NCI-H2081 (cell line): ENCODE measurements at places on chromosomes 3 and 15.

GRCh38 chr3:140189976-140190375 lies 255.0 kb downstream of the CLSTN2 start:
- no peak for DNase-seq

GRCh38 chr15:71306538-71306937 lies 191.3 kb downstream of the THSD4 start:
- no peak for DNase-seq

DNA sequence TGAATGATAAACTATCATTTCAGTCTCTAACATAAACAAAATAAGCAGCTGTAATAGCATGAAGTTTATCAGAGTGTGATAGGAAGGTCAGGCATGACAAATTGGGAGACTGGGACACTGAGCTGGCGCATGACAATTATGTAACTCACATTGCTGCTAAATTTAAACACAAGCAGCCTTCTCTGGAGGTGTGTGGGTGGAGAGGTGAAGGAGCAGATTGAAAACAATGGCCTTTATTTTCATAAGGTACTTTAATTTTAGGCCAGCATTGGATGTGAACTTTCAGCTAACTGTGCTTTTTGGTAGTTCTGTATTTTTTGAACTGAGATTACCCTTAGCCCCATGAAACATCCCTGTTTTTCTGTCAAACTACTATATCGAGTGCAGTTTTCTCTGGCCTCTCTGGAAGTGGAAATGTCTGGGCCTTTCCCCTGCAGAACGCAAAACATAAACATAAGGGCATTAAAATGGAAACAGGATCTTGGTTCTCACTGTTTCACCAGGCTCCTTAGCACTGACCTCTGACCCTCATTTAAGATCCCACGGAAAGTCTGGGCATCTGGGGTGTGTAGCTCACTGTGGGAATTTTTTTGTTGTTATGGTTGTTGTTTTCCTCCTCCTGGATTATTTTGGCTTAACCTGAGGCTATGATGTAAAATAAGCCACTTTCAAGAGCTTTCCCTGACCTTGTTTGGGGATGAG lies 160.1 kb upstream of the DPH6 start:
- no peak for DNase-seq

DNA sequence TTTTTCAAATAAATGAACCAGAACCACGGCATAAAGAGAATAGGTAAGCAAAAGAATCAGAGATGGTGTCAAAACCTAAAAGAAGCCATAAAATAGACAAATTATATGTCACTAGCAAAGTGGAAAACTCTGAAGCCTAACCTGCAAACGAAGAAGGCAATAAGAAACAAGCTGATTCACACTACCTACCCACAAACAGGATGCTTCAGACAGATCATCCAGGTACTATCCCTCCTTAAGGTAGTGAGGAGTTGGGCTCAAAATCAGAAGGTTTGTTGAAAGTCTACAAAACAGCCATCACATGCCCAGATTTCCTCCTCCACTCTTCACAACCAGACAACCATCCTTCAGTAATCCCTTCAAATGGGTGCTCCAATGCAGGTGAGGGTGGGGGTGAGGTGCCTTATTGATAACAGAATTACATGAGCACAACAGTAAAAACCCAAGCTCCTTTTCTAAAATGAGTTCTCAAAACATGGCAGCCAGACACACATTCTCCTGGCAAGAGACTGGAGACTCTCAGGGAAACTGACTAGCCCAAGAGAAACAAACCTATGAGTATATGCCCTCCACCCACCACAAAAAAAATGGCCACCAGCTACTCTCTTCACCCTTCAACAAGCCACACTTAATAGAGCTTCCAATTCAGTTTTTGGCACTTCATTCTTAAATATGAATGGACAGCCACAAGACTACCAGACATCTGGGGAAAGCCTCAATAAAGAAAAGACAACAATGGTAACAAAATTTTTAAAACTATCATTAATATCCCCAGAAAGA lies 6.4 kb downstream of the KPNA1 start:
- DNase-seq, result no peak

- DNase-seq, result no peak
Observed at GRCh38 chr3:115662356-115662755, 39.0 kb downstream of the GAP43 start.

GRCh38 chr3:142009029-142009428 lies 132.6 kb downstream of the ATP1B3 start:
- peak; percentile 64 for DNase-seq

DNA sequence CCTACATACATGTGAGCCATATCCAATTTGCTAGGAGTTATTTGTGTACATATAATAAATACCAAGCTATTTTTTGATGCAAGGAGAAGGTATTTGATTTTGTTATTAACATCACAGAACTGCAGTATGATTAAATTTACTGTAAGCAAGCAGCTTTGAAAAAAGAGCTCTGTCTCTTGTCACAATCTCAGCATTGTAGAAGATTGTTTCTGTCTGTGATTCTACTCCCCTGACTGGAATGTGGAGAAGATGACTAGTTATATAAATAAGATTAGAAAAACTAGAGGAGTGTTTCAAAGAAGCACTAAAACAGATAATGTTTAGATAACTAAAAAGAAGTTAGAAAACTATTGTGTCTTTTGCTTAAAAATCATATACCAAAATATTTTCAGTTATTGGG lies 17.1 kb upstream of the DCBLD2 start:
- DNase-seq, result no peak

DNA sequence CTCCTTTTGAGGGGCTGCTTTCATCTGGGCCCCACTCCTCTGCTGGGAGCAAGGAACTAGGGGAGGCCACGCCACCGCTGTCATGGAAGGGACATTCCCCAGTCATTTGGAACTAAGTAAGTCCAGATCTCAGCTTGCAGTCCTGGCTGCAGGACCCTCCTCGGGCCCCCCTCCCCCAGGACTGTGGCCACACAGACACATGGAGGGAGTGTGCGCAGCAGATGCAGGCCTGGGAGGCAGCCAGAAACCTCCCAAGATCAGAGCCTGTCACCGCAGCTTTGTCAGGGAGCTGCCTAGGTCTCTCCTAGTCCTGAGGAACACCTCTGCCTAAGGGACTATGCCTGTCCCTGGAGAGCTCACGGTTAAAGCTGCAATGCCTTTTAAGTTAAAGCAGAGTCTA lies 7.3 kb upstream of the SEMA3F start:
- DNase-seq, result no peak

DNA sequence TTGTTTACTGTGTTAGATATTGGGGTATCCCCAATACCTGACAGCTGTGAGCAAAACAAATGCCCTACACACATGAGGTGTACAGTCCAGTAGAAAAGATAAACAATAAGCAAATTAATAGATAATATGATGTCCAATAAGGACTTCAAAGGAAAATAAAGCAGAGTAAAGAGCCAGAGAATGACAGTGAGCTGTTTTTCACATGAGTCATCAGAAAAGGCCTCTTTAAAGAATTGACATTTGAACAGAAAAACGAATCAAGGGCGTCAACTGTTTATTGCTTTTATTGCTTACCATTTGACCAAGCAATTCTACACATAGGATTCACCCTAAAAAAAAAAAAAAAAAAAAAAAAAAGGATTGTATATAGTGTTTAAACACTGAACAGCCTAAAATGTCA lies 96.6 kb upstream of the FLNB start:
- DNase-seq, result no peak

GRCh38 chr3:4584456-4585249 lies 91.5 kb downstream of the ITPR1 start:
- no peak for DNase-seq

DNA sequence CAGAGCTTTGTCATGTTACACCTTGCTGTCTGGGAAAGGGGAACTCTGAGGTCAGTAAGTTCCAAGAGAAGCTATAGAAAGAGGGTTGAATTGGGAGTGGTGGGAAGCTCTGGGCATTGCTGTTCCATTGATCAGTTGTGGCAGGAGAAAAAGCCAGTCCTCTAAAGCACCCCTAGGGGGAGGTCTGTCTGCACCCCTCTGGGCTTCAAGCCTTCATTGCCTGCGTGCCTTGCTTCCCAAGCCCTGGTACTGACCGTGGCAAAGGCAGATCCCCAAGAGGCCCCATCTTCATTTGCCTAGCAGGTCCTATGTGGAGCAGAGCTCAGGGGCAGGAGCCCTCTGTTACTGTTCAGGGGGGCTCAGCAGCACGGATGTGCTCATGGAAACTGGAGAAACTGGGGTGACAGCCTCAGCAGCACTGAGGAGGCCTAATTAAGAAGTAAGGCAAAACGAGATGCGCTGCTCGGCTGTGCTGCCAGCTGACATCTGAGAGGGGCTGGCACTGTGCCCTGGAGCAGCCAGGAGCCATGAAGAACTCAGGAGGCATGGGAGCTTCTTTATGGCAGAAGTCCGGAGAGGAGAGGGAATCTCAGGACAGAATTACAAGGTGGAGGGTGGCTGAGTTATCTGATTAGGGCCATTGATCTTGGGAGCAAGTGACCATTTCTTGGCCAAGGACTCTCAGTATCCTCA lies 270.9 kb downstream of the RPLP1 start:
- no peak for DNase-seq
